RPMI7951 (cell line): ENCODE measurements at places on chromosomes 13 and 19.

DNA sequence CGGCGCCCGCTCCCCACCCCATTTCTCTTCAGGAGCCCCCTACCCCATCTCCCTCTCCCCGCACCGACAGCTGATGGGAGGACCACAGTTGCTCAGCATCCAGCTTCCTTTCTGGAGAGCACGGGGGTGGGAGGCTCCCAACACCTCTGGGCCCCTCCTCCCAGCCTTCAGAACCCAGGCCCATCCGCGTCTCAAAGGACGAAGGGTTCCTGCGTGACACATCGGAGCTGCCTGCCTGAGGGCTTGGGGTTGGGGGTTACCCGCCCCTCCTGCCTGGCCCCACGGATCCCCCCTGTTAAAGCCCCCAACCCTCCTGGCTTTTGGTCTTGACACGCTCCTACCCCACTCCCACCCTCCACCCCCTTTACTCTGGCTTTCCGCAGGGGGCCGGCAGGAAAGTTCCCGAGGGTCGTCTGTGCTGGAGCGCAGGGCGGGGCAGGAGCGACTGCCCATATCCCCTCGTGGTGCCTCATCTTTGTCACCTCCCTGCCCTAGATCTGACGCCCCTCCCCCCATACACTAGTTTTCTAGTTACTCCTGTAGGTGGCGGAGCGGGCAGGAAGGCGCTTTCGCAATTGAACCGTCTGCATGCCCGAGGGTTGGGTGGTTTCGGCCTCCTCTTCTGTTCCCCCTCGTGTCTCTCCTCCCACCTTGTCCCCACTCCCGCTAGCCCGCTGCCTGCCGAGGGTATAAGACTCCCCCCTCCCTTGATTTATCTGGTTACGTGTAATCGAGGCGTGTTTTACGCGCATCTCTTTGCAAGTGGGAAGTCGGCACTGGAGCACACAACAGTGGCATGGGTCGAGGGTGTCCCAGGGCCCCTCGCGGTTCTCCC, 924 bp downstream of the TRAPPC5 start:
- DNase-seq, result peak; percentile 49

DNA sequence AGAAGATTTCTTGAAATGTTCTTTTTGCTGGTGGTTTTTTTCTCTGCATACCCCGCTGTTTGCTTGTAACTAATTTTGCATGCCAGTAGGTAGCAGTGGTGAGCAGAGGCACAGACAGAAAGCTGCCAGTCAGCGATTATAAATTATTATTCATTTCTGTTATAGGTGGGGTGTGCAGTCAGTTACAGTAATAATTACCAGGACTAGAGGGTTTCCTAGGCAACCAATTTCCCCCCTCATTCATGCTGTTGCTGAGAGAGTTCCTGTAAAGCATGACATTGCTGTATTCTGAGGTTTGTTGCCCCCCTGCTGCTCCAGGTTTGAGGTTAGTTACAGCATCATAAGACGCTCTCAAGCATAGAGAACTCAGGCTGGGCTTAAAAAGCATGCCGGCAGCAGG, 104.5 kb downstream of the URI1 start:
- no peak for DNase-seq

DNA sequence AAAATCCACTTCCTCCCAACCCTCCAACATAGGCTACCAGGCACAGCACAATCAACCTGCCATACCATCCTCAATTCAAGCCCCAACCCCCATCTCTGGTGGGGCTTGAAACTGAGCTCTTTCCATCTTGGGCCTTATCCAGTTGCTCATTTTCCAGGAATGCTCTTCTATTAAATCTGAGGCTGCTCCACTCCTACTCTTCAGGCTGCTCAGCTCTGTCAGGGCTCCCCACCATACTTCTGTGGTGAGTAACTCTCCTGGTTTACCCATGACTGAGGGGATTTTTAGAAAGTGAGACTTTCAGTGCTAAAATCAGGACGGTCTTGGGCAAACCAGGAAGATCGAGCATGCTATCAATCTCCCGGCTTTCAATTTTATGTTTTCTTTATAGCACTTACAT, 512.8 kb downstream of the LMO7 start:
- peak; percentile 16 for DNase-seq

- peak; percentile 3 for DNase-seq
Measured at GRCh38 chr13:28058866-28059613, 41.3 kb downstream of the FLT3 start.

DNA sequence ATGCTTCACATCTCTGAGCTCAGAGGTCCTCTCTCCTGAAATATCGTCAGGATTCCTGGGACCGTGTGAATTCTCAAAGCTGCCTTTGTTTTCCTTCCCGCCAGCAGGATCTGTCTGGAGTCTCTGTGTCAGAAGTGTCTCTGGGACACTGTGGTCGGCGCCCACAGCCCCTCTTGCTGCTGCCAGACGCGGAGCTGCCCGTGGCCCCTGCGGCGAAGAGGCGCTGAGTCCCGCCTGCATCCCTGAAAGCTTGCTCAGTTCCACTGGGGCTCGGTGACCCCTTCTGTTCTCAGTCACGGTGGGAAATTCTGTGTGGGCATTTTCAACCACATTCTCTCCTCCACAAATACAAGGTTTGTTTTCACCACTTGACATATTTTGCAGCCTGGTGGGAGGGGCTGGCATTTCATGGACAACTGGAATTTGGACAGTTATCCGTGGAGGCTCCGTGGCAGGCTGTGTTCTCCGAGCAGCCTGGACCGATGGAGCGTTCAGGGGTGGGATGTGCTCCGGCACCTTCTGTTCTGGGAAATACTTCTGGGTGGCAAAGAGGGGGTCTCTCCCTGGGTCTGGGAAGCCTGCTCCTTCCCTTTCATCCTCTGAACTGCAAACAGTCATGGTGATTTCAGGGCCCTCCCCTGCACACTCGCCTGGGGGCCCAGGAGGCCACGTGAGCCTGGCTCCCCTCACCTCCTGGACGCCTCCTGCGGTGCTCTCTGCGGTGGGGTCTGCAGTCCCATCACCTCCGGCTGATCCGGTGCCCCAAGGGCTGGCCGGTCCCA, 42.6 kb upstream of the GRTP1 start:
- DNase-seq, result no peak

GRCh38 chr19:40241809-40242384, 15.4 kb upstream of the CCNP start:
- DNase-seq, result no peak

DNA sequence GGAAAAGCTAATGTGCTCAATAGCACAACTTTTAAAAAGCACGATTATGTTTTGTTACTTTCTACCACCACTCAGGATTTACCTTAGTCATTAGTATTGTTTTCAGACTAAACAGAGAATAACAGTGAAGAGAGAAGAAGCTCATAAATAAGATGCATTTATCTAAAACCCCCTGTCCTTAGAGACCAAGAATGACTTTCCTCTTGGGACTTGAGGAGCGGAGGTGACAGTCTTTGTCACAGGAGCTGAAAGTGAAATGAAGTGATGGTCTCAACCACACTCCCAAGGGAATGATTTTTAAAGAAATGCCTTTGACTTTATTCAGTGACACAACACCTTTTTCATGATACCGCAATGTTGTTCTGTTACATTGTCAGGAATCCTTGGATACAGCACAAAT, 190.6 kb upstream of the NBEA start:
- DNase-seq, result no peak

GRCh38 chr13:111513766-111514609, 193.5 kb downstream of the TEX29 start:
- DNase-seq, result no peak

- DNase-seq, result no peak
Measured at GRCh38 chr13:103676329-103676728, 610.1 kb upstream of the SLC10A2 start.

DNA sequence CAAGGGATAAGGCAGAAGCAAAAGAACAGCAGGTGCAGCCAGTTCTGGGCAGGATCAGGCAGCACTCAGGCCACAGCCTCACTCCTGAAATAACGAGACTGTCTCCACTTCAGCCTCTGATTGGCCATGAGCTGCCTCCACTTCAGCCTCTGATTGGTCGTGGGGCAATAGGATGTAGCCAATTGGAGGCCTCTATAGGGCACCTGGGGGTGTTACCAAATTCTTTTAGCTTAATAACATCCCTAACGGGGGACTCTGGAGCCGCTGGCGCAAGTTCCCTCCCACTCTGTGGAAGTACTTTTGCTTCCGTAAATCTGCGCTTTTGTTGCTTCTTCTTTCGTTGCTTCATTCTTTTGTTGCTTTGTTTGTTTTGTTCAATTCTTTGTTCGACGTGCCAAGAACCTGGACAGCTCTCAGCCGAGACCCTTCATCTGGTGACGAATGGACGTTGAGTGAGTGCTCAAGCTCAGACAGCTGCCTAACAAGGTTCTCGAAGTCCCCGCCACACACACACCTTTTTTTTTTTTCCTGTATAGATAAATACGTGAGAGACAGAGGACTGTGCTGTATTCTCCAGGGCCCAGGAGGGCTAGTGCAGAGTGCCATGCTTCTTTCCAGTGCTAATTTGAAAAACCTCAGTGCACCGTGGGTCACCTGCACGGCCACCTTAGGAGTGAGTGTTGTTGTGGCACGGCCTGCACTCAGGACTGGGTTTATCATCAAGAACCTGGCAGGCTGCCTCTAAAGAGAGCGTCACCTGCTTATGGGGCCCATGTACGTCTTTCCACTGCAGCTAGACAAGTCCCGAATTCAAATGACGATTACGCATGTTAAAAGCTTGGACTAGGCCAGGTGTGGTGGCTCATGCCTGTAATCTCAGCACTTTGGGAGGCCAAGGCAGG, 32.0 kb upstream of the TUBGCP3 start:
- no peak for DNase-seq

GRCh38 chr13:28012896-28013295, 24.4 kb upstream of the URAD start:
- DNase-seq, result no peak

- DNase-seq, result no peak
Measured at GRCh38 chr13:98468361-98468760, 108.5 kb downstream of the STK24 start.

DNA sequence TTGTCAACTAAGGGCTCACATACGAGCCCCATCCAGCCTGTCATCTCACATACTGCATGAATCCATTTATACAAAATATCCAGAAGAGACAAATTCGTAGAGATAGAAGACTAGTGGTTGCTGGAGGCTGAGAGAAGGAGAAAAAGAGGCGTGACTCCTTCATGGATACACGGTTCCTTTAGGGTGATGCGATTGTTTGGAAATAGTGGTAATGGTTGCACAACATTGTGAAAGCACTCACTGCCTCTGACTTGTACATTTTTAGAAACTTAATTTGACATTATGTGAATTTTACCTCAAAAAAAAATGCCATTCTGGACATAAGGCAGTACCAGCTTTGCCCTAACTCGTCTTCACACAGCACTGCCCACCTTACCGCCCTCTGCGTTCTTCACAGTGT, 27.3 kb downstream of the IGFL1 start:
- no peak for DNase-seq

DNA sequence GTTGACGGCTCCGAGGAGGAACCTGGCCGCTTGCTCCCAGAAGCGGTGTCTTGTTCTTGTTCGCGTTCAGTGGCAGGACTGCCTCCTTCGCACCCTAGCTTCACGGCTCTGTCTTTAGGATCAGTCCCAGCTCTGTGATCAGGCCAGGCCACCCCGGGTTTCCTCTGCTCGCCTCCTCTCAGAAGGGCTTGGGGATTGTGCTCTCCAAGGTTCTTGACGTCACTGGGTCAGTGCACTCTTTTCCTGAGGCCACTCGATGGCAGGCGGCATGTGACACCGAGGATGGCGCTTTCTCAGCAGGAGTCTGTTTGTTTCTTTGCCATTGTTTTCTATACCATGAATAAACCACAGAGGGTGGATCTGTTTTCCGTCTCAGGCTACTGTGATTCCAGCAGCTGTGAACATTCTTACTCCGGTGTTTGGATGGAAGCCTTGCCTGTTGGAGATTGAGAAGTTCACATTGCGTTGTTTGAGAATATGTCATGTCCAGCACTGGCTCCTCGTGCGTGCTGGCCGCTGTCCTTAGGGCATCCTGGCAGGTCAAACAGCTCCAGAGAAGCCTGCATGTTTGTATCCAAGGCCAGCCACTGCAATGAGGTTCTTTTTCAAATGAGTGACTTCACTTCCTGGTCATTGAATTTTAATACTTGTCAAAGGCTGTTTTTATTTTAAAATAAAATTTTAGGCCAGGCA, 44.5 kb downstream of the SLC7A9 start:
- peak; percentile 10 for DNase-seq

DNA sequence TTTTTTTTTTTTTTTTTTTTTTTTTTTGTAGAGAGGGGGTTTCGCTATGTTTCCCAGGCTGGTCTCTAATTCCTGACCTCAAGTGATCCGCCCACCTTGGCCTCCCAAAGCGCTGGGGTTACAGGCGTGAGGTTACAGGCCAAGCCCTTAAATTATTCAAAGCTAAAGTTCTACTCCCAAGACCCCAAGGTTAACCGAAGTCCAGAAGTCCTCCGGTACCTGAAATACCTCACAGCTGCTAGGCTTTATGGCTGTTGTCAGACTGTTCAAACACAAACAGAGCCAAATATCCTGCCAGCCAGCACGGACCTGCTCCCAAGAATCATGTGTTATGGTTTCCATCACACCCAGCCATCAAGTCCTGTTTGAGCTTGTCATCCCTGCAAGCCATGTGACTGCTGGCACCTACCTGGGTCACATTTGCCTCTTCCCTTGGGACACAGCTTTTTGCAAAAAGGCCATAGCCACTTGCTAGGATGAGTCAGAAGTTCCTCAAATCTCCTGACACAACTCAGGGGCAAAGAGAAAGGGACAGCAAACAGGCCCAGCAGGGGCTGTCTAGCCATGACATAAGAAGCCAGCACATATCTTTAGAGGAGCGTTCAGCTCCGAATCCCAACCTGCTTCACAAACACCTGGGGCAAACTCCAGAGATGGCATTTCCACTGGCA, 129.9 kb downstream of the FOXO1 start:
- no peak for DNase-seq

DNA sequence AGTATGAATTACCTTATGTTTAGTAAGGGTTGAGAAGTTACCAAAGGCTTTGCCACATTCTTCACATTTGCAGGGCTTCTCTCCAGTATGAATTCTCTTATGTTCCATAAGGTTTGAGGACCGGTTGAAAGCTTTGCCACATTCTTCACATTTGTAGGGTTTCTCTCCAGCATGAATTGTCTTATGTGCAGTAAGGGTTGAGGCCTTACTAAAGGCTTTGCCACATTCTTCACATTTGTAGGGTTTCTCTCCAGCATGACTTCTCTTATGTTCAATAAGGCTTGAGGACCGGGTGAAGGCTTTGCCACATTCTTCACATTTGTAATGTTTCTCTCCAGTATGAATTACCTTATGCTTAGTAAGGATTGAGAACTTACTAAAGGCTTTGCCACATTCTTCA, 26.7 kb downstream of the ZNF728 start:
- no peak for DNase-seq

GRCh38 chr13:100983111-100983510, 308.5 kb upstream of the TMTC4 start:
- peak; percentile 13 for DNase-seq

GRCh38 chr19:1237027-1237659, 662 bp downstream of the CBARP start:
- no peak for DNase-seq
